ENCODE measurements at places on chromosomes 3 and 15.

DNA sequence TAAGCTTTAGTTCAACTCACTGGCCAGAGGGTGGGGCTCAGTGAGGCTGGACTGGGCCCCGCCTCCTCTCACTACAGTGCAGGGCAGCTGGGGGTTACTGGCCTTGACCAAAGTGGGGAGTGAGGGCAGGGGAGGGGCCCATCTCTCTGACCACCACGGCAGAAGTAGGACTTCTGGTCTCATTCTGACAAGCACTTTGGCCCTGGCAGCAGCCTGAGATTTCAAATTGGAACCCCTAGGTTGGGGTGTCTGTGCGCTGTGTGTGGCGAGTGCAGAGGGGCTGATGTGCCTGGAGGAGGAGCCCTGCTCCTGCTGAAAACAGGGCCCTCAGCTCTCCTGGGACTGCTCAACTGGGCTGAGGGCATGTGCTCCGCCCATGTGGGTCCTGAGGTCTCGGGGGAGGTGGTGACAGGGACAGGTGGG, 60.3 kb upstream of the RPL32 start:
- no peak for DNase-seq

DNA sequence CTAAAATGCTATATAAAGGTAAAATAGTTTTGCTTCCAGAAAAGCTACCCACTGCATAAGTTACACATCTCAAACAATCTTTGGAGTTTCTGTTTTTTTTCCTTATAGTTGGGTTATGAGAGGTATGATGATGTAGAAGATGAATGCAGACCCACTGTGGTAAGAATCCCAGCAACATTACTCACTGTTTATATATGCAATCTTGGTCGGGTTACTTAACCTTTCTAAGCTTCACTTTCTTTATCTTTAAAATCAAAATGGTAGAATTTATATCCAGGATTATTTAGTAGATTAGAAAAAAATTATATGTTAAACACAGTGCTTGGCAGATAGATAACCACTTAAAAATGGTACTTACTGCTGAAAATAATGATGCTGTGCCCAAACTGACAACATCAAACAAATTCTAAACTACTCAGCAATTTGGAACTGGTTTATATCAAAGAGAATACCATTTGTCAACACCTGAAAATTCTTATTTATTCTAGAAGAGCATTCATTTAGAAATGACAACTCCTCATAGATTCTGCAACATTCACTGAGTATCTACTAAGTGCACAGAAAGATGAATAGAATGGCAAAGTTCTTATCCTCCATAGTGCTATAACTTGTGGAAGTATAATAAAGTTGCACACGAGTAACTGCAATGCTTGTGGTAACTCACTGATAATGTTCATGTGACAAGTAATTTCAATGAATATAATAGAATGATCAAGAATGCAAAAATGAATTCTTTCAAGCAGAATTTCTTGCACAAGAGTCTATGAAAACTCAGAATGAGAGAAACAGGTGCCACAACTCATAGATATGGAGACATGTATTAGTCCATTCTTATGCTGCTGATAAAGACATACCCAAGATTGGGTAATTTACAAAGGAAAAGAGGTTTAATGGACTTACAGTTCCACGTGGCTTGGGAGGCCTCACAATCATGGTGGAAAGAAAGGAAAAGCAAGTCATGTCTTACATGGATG, 129.0 kb upstream of the SLC7A14 start:
- no peak for DNase-seq

- no peak for DNase-seq
These were observed 6.1 kb downstream of the OR5H15 start for GRCh38 chr3:98172621-98173020.

GRCh38 chr3:126338790-126339288, 18.4 kb downstream of the KLF15 start:
- DNase-seq: no peak

DNA sequence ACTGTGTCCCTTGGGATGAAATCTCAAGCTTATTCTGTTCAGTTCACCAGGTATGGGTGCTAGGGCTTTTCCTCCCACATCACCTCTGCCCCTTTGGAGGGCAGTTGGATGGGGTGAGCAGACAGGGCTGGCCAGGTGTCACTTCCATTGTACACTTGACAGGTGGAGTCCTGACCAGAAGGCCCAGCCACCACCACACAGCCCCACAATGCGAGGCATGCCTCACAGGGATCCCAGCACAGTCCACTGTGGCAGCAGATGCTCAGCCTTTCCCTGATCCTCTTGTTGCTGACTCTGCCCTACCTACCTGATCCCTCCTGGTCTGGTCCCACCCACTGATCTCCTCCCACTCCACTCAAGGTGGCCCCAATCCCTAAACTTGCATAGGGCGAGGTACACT, 88.2 kb downstream of the ANP32A start:
- DNase-seq: no peak

- DNase-seq: no peak
These were observed 88.6 kb downstream of the THSD4 start for GRCh38 chr15:71203586-71204474.

GRCh38 chr15:70170096-70170699, 72.5 kb upstream of the TLE3 start:
- no peak for DNase-seq

- DNase-seq: no peak
These were observed 5.6 kb downstream of the RBP1 start for GRCh38 chr3:139533781-139534454.

DNA sequence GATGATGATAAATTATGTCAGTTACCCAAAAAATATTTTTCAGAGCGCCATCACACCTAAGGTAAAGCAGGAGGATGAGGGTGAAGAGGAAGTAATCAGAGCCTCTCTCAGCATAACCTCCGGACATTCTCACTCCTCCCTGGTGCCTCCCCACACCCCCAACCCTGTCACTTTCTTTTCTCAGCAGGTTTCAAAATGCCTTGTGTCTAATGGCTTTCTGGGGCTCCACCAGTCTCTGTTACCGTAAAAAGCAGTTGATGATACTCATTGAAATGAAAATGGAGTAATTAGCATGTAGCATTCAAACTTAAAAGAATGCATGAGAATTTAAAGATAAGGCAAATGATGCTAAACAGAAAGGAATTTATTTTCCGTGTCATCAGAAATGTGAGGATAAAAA, 180.0 kb downstream of the ERC2 start:
- no peak for DNase-seq

- DNase-seq: no peak
These were observed 1.1 kb upstream of the PLCL2 start for GRCh38 chr3:16883723-16884083.

DNA sequence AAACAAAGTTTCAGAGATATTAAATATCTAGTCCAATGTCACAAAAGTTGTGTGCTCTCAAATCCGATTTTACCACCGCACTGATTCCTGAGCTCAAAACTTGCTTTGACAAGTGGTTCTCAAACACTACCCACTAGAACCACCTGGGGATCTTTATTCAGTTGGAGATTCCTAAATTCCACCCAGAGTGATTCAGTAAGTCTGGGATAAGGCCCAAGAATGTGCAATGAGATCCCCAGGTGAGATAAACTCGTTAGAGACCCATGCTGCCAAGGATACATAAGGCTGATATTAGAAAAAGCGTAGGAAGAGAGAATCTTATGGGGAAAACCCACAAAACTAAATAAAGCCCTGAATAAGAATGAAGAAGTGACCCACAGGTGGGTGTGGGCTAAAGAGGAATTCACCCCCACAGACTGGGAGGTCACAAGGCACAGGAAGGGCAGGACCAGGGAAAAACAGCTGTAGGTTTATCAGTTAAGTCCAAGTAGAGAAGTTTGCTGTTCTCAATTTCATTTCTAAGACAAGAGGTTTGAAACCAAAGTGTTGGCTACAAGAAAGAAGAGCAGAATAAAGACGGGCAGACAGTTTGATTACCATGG, 11.5 kb upstream of the RPS17 start:
- DNase-seq: no peak

DNA sequence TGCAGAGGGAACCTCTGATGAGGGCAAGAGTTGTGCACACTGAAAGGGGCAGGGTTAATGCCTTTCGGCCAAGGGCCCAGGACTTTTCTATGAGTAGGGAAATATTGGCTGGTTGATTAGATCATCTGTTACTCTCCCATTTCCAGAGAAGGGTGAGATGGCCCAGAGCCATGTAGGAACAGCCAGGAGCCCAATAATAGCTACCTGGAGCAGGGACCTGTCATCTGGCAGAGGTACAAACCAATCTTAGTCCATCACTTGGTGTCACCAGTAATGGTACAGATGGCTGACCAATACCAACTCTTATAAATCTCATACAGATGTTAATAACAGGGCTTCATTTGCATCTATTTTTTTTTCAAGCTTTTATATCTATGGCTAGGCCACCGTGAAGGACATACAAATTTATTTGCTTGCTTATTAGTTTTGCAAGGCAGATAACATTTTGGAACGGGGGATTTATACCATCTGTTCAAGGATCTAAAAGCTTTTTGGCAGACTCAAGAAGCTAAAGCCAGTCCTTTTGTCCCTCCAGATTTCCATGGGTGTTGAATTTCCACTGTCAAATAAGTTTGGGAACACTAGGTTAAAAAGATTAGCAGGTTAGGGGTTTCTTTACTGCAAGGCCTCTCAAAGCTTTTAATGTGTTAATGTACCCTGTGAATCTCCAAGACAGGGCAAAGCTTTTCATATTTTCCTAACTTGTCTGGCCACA, 79.3 kb downstream of the TNIK start:
- no peak for DNase-seq

DNA sequence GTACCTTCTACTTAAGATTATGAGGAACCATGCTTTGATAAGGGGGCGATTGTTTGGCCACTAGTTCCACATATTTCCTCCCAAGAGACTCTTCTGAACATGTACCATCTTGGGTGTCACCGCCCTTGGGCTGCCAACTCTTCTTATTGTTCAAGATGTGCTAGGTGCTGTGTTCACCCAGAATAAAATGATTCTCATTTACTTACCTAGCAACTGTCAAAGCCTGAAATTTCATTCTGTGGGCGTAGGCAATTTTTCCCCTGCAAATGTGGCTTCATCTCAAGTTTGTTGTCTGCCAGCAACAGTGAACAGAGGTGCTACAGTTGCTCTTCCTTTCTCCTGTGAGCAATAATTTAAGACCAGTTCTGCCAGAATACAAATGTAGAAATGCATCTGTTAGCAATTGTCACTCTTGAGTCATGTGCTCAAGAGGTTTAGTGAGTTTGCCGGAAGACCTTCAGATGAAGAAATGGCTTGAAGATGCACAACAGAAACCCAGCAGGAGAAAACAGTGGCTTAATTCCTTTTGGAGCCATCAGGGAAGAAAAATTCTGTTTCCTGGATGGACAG, 41.3 kb upstream of the RARB start:
- no peak for DNase-seq

DNA sequence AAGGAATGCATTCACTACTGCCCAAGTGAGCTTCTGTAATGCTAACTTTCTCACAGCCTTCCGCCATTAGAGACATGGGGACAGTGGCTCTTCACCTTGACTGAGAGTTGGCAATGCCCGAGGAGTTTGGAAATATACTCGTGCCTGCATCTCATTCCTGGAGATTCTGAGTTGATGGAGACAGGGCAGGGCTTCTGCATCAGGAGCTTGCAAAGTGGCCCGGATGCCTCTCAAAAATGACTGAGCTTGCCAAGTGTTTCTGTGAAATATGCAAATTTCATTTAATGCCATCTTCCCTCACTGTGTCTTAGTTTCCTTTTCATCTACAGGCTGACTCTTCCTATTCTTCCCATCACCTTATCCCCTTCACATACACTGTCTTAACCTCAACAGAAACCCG, 346.2 kb downstream of the GRM7 start:
- DNase-seq: no peak

DNA sequence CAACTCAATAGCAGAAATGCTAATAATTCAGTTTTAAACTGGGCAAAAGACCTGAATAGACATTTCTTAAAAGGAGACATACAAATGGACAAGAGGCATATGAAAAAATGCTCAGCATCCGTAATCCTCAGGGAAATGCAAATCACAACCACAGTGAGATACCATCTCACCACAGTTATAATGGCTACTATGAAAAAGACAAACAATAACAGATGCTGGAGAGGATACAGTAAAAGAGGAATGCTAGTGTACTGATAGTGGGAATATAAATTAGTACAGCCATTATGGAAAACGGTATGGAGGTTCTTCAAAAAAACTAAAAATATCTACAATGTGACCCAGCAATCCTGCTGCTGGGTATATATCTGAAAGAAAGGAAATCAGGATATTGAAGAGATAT, 367.2 kb downstream of the FHIT start:
- DNase-seq: no peak

DNA sequence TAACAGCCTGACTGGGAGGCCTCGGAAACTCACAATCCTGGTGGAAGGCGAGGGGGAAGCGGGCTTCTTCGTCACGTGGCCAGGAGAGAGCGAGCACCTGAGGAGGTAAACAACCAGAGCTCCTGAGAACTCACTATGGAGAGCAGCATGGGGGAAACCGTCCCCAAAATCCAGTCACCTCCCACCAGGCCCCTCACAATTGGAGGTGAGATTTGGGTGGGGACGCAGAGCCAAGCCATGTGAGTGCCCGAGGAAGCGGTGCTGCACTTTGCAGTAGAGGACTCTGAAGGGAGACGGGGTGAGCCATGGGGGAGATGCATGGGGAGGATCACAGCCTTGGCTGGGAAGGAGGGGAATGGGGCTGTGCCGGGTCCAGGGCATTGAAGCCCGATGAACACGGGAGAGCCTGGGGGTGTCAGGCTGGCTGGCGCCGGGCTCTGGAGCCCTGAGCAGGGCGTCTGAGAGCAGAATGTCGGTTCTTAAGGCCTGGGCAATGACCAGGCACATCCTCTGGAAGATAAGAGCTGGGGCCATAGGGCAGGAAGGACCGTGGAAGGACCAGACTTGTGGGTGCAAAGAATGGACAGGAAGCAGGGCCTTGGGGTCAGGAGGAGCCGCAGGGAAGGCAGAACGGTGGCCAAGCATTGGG, 117.7 kb downstream of the GABRG3 start:
- DNase-seq: no peak
